ENCODE measurements at places on chromosomes 3 and 15. TPM values are rescaled to one million over a fixed set of nuclear protein-coding genes. Genes with fewer than 3 reads are reported as not detected.
A peak's percentile ranks its signal among the peaks of the same experiment; 100 is the strongest.

RPP25 gene
- total RNA-seq: 20.2 TPM

- no peaks in the 10 kb centered on the region for H3K27me3 ChIP-seq
- no peak overlapping the region for H3K27ac ChIP-seq
- peaks cover 5% of the 10 kb centered on the region for H3K4me1 ChIP-seq
- H3K4me3 ChIP-seq: no peak overlapping the region
Observed at GRCh38 chr15:31559786-31560185, 233.2 kb downstream of the KLF13 start.

DNA sequence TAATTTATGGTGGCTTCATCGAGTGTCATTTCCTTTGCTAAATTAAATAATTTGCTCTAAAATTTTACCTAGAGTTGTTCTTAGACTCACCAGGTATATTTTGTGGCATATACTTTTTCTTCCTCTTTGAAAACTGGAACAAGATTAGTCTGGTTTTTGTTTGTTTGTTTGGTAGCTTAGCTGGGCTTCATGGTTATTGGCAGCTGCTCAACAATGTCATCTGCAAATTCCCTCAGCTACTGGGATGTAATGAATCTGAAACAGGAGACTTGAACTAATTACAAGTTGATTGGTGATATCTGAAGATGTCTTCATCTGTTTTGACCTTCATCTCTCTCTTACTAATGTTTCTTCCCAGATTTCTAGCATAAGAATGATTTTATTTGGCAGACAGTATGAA is 270.5 kb upstream of the P2RY1 start:
- H3K4me3 ChIP-seq: no peak overlapping the region
- H3K4me1 ChIP-seq: no peaks in the 10 kb centered on the region
- no peak for DNase-seq
- no peak overlapping the region for H3K27ac ChIP-seq

- H3K27me3 ChIP-seq: no peaks in the 10 kb centered on the region
- no peaks in the 10 kb centered on the region for H3K36me3 ChIP-seq
- no peak overlapping the region for H3K27ac ChIP-seq
- no peak overlapping the region for H3K4me3 ChIP-seq
- no peak for DNase-seq
- H3K4me1 ChIP-seq: peaks cover 4% of the 10 kb centered on the region
Observed at GRCh38 chr3:196115678-196116083, 33.8 kb upstream of the TFRC start.

DNA sequence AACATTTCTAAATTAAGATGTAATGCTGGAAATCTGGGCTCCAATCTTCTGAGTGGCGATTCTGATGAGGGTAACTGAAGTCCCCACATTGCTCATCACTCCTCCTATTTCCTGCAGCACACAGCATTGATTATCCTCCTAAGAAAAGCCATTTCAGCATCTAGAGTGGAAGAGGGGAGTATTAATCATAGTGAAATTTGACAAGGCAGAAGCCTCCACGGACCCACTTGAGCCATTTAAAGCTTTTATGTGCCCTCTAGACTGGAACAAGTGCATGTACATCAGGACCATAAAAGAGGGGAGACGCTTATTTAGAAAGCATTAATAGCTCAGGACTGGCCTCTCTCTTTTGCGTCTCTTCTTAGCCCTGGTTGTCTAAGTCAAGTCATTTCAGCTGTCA is 25.8 kb downstream of the AQP9 start:
- H3K4me1 ChIP-seq: no peaks in the 10 kb centered on the region
- no peak overlapping the region for H3K4me3 ChIP-seq
- DNase-seq: no peak
- no peaks in the 10 kb centered on the region for H3K36me3 ChIP-seq
- H3K27me3 ChIP-seq: no peaks in the 10 kb centered on the region

DNA sequence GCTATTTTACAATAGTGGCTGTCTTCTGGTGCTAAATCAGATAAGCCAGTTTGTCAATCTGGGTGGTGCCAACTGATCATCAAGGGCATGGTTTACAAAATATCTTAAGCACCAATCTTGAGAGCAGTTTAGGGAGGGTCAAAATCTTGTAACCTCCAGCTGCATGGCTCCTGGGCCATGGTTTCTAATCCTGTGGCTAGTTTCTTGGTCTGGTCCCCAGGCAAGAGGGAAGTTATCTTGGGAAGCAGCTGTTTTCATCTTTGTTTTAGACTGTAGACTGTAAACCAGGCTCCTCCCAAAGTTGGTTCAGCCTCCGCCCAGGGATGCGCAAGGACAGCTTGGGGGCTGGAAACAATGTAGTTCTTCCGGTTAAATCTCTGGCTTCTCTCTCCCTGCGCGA is 166.8 kb downstream of the IL1RAP start:
- H3K4me1 ChIP-seq: no peaks in the 10 kb centered on the region
- no peaks in the 10 kb centered on the region for H3K36me3 ChIP-seq
- H3K4me3 ChIP-seq: no peak overlapping the region

- DNase-seq: no peak
- H3K27ac ChIP-seq: no peak overlapping the region
- no peaks in the 10 kb centered on the region for H3K4me1 ChIP-seq
- H3K36me3 ChIP-seq: no peaks in the 10 kb centered on the region
Observed at GRCh38 chr3:53534676-53535400, 40.4 kb downstream of the CACNA1D start.

TTLL13 gene
- not detected for total RNA-seq

DNA sequence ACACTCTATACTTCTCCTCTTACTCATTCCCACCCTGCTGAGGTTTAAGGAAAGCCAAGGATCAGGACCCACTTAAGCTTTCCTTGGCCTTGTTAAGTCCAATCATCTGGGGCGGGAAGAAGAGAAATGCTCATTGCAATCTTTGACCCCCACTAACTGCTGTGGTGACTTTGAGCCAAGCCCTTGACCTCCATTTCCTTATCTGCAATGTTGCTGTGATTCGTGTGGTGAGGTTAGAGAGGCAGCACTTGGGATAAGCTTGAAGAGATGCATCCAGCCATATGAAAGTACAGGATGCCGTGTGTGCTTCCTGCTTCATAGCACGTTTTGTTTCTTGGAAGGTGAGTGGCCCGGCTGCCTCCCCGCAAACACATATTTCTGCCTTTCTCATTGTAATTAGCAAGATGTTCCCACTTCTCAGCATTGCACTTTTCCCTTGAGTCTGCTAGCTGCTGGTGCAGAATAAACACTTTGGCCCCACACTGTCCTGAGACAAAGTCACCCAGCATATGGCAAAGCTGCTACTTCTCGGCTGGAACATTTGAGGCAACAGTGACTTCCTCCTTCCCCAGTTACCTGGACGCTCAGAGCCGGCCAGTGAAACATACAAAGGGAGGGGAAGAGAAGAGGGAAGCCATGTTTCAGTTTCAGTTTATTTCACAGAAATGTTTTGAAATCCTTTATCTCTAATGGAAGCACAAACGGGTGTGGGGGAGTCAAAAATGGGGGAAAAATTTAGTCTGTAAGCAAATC is 10.5 kb upstream of the NUDT16 start:
- no peaks in the 10 kb centered on the region for H3K27me3 ChIP-seq
- no peak for DNase-seq
- peaks cover 25% of the 10 kb centered on the region for H3K36me3 ChIP-seq
- H3K27ac ChIP-seq: no peak overlapping the region

DNA sequence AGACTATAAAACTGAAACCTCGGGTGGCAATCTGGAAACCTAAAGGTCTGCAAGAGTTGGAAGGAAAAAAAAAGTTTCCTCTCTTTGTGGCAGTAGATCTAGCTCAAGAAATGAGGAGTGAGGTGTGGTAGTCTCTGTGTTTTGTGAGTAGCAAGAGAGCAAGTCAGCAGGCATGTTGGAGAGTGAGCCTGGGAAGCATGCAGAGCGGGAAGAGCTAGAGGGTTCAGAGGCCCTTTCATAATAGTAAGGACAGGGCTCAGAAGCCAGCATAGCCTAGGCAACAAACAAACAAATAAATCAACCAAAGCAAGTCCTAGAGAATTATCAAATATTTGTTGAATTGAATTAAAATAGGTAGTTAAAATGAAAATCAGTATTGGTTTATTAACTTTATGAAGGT is 189.7 kb upstream of the CBLB start:
- no peaks in the 10 kb centered on the region for H3K4me1 ChIP-seq
- no peak overlapping the region for H3K4me3 ChIP-seq
- H3K27ac ChIP-seq: no peak overlapping the region
- no peaks in the 10 kb centered on the region for H3K36me3 ChIP-seq
- H3K27me3 ChIP-seq: no peaks in the 10 kb centered on the region

LZTFL1 gene
- total RNA-seq: 22.8 TPM

DNA sequence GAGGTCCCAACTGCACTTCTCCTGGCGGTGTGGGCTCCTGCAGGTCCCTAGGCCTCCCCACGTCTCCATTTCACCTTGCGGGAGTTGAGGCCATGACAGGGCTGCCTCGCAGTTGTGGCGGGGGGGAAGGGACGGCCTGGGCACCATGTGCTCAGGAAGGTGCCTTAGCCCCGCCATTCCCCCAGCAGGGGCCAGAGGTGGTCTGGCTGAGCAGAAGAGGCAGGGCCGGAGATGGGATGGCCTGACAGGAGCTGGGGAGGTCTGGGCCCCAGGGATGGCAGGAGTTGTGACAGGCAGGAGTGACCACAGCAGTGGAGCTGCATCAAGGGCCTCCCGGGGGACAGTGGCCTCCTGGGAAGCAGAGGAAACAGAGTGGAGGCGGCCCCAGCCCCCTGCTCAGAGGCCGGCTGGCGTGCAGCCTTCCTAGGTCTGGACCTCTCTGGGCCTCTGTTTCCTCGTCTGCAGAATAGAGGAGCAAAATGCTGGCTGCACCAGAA is 18.7 kb upstream of the KLF15 start:
- H3K27ac ChIP-seq: no peak overlapping the region
- peaks cover 10% of the 10 kb centered on the region for H3K4me1 ChIP-seq
- no peaks in the 10 kb centered on the region for H3K36me3 ChIP-seq
- DNase-seq: peak; percentile 58
- no peak overlapping the region for H3K4me3 ChIP-seq

DNA sequence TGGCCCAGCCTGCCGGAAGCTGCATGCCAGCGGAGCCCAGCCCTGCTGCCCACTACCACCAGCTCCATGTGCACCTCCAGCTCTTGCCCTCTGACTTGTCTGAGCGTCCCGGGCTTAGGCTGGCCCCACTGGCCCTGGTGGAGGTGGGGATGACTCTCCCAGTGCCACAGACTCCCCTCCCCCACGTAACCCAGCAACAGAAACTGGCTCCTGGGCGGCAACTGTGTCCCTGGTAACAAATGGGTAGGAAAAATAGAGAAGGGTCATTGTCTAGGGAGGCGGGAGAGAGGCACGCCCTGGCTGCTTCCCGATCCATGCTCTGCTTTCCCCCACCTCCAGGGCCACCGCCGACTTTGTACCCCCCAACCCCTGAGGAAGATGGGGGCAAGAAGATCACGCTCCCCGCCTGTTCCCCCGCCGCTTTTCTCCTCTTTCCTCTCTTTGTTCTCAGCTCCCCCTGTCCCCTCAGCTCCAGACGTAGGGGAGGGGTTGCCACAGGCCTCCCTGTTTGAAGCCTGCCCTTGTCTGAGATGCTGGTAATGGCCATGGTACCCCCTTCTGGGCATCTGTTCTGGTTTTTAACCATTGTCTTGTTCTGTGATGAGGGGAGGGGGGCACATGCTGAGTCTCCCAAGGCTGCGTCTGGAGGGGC is 10.8 kb upstream of the SEMA3B start:
- peaks cover 60% of the 10 kb centered on the region for H3K36me3 ChIP-seq
- no peaks in the 10 kb centered on the region for H3K27me3 ChIP-seq
- peaks cover 34% of the 10 kb centered on the region for H3K4me1 ChIP-seq
- H3K4me3 ChIP-seq: no peak overlapping the region

ACAN gene
- 0.06 TPM for total RNA-seq

DNA sequence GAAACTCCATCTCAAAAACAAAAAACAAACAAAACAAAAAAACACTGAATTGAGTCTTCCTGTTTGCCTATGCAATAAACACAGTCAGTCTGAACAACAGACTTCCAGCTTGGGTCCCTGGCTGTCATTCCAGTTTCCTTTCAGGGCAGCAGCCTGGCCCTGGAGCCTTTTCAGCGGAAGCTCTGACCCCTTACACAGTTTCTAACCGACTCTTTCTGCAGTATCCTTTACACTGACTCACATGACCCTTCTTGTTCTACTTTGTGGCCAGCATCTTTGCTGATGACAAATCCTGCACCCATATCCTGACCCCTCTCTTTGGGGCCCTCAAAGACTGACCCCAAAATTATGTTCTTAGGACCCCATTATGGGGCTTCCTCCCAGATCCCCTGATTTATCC is 38.3 kb upstream of the INO80 start:
- no peak for DNase-seq
- H3K36me3 ChIP-seq: no peaks in the 10 kb centered on the region
- no peak overlapping the region for H3K27ac ChIP-seq

- DNase-seq: no peak
- peaks cover 23% of the 10 kb centered on the region for H3K4me1 ChIP-seq
- no peaks in the 10 kb centered on the region for H3K27me3 ChIP-seq
Observed at GRCh38 chr3:187739094-187739560, 6.1 kb downstream of the BCL6 start.

CLSTN2 gene
- total RNA-seq: 3.0 TPM

GRCh38 chr3:66609660-66610561 is 109.1 kb upstream of the LRIG1 start:
- H3K4me1 ChIP-seq: no peaks in the 10 kb centered on the region
- H3K4me3 ChIP-seq: no peak overlapping the region
- H3K27me3 ChIP-seq: no peaks in the 10 kb centered on the region
- DNase-seq: no peak
- H3K27ac ChIP-seq: no peak overlapping the region

MYLK gene
- 248 TPM for total RNA-seq

- H3K4me3 ChIP-seq: no peak overlapping the region
- no peaks in the 10 kb centered on the region for H3K36me3 ChIP-seq
- no peak overlapping the region for H3K27ac ChIP-seq
Observed at GRCh38 chr3:117304681-117305080, 595.1 kb downstream of the TUSC7 start.

CIDEC gene
- total RNA-seq: not detected
